ENCODE measurements at places on chromosomes 12 and 14.

GRCh38 chr12:129776977-129777667, 126.7 kb downstream of the TMEM132D start:
- no peak for DNase-seq

DNA sequence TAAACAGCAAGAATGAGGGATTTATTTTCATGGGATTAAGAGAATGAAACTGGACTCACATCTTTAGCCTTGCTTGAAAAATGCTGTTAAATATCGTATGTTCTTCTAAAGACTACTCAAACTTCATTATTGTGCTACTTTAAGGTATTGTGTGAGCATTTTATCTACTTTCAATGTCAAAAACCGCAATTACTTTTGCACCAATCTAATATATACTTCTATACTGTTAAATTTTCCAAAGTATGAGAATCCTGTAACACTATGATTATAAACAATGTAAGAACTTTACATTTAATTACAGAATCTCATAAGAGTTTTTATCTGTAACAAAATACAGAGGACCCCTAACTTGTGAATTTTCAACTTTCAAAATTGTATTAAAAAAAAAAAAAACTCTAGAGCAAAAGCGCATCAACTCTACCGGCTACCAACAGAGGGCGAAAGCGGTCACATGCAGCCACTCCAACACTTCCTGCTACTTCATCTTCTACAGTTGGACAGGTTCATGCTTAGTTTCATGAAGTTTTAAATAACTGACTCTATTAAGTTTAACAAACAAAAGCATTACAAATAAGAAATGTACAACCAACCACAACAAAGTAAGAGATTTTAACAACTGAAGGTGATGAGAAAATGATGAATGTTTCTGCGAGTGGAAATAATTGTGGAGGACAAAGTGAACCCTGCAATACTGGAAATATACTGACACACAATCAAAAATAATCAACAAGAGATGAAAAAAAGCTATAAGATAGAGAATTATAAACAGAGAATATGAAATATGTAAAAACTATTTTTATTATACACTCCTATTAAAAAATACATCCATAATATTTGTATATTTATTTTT, 210.9 kb downstream of the MED13L start:
- DNase-seq: no peak

DNA sequence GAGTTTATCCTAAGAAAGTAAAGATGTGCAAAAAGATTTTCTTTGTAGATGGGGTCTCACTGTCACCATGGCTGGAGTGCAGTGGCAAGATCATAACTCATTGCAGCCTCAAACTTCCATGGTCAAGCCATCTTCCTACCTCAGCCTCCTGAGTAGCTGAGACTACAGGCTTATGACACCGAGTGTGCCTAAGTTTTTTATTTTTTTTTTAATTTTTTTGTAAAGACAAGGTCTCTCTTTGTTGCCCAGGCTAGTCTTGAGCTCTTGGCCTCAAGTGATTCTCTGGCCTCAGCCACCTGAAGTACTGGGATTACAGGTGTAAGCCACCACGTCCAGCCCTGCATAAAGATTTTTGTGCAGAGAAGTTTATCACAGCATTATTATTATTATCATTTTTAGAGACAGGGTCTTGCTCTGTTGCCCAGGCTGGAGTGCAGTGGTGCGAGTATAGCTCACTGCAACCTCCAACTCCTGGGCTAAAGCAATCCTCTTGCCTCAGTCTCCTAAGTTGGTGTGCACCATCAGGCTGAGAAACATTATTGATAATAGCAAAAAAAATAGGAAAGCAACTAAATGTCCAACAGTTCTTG, 19.3 kb upstream of the MDM2 start:
- DNase-seq: no peak

GRCh38 chr14:88477513-88478250, 77.1 kb downstream of the PTPN21 start:
- DNase-seq: no peak

GRCh38 chr12:64125913-64126312, 96.2 kb downstream of the KICS2 start:
- DNase-seq: no peak

DNA sequence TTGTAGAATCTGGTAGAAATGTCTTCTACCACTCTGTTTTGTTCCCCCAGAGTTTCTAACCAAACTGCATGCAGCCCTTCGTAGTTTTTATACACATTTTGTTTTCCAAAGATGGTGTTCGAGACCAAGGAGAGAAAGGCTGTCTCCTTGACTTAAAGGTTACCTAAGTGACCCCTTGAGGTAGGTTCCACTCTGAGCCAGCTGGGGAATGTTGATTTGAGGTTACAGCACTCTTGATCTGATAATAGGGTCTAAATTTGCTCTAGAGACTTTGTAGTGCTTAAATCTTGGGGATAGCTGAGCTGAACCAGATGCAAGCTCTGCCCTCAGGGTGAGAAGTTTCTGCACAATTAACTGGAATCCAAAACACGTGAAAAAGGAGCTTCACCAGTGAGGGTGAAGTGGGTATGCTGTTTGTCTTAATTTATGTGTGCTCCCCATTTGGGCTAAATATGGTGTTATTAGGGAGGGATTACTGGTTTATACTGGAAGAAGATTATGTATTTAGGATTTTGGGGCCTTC, 3.1 kb downstream of the TMBIM6 start:
- no peak for DNase-seq

DNA sequence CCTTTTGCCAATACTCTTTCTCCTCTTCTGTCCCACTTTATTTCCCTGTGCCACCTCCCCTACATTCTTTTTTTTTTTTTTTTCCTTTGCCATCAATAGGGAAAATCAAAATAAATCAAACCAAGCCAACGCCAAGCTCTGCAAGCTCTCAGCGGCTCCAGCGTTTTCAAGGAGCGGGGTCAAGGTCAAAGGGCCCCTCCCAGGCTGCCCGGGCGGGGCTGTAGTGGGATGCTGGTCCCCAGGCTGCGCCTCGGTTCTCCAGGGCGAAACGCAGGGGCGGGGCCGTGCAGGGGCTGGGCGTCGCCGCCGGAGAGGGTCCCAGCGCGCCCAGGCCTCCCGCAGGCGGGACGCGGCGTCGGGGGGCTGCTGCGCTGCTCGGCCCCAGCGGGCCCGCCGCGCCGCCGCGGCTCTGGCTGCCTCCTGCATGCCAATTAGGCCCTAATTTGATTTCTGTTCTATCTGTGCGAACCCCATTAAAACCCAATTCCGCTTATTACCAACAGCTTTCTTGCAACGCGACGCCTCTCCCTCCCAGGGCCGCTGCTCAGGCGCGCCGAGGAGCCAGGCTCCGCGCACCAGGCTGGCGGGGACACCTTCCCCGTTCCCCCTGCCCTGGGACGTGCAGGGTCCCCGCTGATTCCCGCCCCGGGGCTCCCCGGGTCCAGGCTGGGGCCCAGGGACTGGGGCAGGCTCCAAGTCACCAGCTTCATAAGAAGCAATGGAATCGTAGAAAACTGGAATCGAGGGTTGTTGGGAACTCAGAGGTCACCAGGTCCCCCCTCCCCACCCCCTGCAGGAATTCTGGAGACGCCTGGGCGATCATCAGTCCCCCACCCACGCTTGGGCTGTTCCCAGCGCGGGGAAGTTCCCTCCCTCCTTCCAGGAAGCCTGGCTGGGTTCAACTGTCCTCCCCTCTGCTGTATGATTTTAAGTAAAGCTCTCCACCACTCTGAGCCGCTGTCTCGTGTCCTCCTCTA, 50.7 kb upstream of the MAP1LC3B2 start:
- DNase-seq: no peak

- no peak for DNase-seq
Measured at GRCh38 chr12:6181583-6182278, 18.5 kb upstream of the CD9 start.

GRCh38 chr12:32398816-32399369, 465 bp upstream of the FGD4 start:
- no peak for DNase-seq

- DNase-seq: no peak
Measured at GRCh38 chr12:75712223-75712622, 200.8 kb upstream of the KRR1 start.

GRCh38 chr12:74897425-74898211, 312.0 kb downstream of the KCNC2 start:
- no peak for DNase-seq

DNA sequence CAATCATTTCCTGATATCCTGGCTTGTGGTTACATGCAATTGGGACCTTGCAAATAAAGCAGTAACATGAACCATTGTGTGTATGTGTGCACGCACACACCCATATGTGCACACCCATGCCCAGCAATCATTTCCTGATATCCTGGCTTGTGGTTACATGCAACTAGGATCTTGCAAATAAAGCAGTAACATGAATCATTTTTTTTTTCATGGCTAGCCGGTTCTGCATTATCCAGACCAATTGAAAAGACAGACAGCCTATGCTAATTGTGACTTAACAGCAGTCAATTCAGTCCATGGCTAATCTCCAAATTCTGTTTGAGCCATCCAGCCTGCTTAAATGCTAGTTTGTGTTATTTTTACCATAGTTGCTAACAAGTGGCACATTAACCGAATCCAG, 134.3 kb downstream of the TTC7B start:
- DNase-seq: no peak

- DNase-seq: no peak
Measured at GRCh38 chr12:91123236-91123916, 12.1 kb upstream of the LUM start.

- DNase-seq: no peak
Measured at GRCh38 chr14:104597576-104597975, 7.0 kb downstream of the TMEM179 start.

GRCh38 chr12:10372559-10372958, 17.3 kb downstream of the KLRK1 start:
- no peak for DNase-seq

Measured in amygdala (tissue), 56 donors.